ENCODE measurements at places on chromosomes 5 and 9. TPM values are rescaled to one million over a fixed set of nuclear protein-coding genes. Genes with fewer than 3 reads are reported as not detected.

The CRB2 gene
- 0.06 TPM for total RNA-seq

The SH3TC2 gene
- total RNA-seq = not detected

- no peaks in the 10 kb centered on the region for H3K27me3 ChIP-seq
- H3K36me3 ChIP-seq = no peaks in the 10 kb centered on the region
- no peak overlapping the region for H3K4me3 ChIP-seq
- peaks cover 30% of the 10 kb centered on the region for H3K4me1 ChIP-seq
These were observed 3.9 kb upstream of the GNAQ start for GRCh38 chr9:78035383-78035993.

DNA sequence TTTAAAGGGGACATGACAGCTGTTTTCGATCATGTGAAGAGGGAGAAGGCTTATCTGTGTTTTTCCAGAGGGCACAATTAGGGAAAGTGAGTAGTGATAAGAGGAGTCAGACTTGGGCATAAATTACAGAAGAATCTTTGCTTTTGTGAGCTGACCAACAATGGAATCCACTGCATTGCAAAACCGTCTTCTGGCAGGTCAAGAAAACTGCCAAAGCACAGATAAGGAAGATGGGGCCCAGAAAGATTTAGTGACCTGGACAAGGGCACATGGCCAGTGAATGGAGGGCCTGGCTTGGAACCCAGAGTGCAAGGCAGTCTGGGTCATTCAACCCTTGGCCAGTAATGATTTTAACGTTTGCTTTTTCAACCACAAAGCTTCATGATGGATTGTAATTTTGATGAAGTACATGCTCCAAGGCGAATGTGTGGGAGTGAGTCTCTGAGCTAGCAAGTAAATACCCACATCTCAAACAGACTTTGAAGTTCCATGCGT is 153.2 kb upstream of the MAST4 start:
- peaks cover 9% of the 10 kb centered on the region for H3K4me1 ChIP-seq
- H3K4me3 ChIP-seq = no peak overlapping the region

- peaks cover 12% of the 10 kb centered on the region for H3K27me3 ChIP-seq
- H3K4me1 ChIP-seq = no peaks in the 10 kb centered on the region
- H3K27ac ChIP-seq = no peak overlapping the region
- H3K4me3 ChIP-seq = no peak overlapping the region
These were observed 320.3 kb downstream of the ARHGEF28 start for GRCh38 chr5:73946278-73946677.

DNA sequence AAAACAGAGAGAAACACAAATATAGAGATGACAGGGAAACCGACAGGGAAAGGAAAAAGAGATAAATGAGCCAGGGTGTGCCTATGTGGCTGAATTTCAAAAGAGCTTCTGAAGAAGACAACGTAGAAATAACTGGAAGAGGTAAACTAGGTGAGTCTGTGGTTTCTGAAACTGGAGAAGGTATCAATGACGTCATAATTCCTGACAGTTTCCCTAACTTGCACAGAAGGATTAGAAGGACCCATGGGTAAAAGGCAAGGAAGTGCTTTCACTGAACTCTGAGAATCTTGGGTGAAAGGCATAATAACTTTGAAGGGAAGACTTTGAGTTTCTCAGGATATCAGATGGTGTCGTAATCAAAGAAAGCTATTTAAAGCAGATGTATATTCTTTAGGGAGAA is 790.8 kb upstream of the NUDT12 start:
- no peak overlapping the region for H3K27ac ChIP-seq
- H3K4me1 ChIP-seq = no peaks in the 10 kb centered on the region
- no peak for DNase-seq
- no peaks in the 10 kb centered on the region for H3K36me3 ChIP-seq
- no peak overlapping the region for H3K4me3 ChIP-seq

GRCh38 chr5:62653864-62654575 is 75.4 kb downstream of the LRRC70 start:
- H3K27me3 ChIP-seq = no peaks in the 10 kb centered on the region
- no peak overlapping the region for H3K4me3 ChIP-seq
- no peaks in the 10 kb centered on the region for H3K4me1 ChIP-seq
- no peak for DNase-seq

The KIF27 gene
- total RNA-seq = 2.0 TPM

GRCh38 chr9:133874060-133874657 is 118.0 kb downstream of the VAV2 start:
- DNase-seq = no peak
- no peaks in the 10 kb centered on the region for H3K36me3 ChIP-seq
- peaks cover 12% of the 10 kb centered on the region for H3K27me3 ChIP-seq
- no peak overlapping the region for H3K27ac ChIP-seq
- peaks cover 10% of the 10 kb centered on the region for H3K4me1 ChIP-seq

The ADGRV1 gene
- total RNA-seq = 0.14 TPM

DNA sequence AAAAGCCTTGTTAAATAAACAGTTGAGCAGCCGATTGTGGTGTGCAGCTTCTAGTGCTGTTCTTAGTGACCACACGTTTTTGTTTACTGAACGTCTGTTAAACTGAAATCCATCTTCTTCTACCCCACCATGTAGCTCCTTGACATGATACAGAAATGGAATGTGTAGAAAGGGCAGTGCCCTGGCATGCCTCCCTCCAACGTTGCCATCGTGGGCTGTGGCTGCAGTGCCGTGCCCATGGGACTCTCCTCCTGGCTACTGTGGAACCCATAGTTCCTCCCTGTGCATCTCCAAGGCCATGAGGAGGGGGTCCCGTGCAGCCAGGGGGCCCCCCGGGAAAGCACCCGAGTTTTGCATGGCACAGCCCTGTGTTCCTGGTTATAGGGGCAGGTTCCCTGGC is 23.3 kb upstream of the TGFBI start:
- H3K4me1 ChIP-seq = no peaks in the 10 kb centered on the region
- H3K27ac ChIP-seq = no peak overlapping the region
- H3K4me3 ChIP-seq = no peak overlapping the region

The TRIM36 gene
- 0.19 TPM for total RNA-seq

DNA sequence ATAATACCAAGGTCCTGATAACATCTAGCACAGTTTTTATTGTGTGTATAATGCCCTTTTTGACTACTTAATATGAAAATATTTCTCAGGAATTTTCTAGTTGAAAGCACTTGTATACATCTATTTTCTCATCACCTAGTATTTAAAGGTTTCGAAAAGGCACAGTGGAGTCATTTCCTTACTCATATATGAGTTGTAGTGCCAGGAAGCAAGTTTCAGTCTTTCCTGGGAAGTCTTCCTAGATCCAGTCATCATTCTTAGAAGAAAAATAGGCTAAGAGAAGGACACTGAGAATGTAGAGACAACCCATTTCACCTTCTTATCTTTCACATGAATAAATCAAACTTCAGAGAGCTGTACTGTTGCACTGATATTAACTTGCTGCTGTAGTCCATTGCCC is 70.2 kb downstream of the SLC25A46 start:
- H3K4me1 ChIP-seq = no peaks in the 10 kb centered on the region
- DNase-seq = no peak
- H3K4me3 ChIP-seq = no peak overlapping the region

The LCP2 gene
- 199 TPM for total RNA-seq

DNA sequence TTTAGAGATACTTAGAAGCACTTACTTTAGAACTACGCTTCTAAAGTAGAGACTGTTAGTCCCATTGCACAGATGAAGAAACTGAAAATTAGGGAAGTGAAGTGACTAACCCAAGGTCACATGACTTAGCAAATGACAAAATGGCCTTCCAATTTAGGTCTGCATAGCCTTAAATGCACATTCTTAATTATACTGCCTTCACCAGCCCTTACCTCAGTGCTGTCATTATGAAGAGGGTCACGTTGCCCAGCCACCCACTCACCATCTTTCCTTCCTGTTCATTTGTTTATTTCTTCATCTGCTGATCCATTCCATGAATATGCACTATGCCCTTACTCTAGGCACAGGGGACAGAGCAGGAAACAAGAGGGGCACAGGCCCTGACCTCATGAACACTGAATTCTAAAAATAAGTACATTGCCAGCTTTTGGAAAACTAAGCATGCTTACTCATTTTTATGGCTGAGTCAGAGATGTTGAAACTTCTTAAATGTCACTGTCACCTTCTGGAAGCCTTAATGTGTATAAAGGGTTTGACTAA is 8.6 kb downstream of the HAVCR2 start:
- H3K4me3 ChIP-seq = peak overlapping the region; percentile 14
- H3K27ac ChIP-seq = peak overlapping the region; percentile 93
- peaks cover 28% of the 10 kb centered on the region for H3K4me1 ChIP-seq
- DNase-seq = peak; percentile 40

The NOXA1 gene
- 0.66 TPM for total RNA-seq

The DPYSL3 gene
- 0.41 TPM for total RNA-seq

DNA sequence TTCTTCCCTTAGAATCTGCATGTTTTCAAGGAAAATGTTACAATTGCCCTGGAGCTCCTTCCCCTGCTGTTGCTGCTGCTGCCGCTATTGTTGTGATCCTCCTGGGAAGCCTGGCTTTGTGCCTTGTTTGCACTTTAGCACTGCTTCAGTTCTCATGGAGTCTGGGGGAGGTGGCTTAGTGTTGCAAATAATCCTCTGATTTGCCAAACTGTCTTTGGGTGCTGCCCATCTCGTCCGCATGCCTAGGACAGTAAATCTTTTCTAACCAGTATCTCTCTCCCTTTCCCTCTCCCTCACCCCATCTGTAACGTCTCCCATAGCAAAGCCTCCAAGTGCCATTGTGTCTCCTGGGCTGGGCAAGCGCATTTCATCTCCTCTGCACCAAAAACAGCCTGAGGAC is 30.3 kb downstream of the FAM240B start:
- DNase-seq = no peak
- H3K4me1 ChIP-seq = peaks cover 2% of the 10 kb centered on the region
- H3K4me3 ChIP-seq = no peak overlapping the region
- no peak overlapping the region for H3K27ac ChIP-seq
- H3K27me3 ChIP-seq = peaks cover 30% of the 10 kb centered on the region

GRCh38 chr5:120869831-120870230 is 405.7 kb downstream of the PRR16 start:
- no peaks in the 10 kb centered on the region for H3K36me3 ChIP-seq
- H3K4me1 ChIP-seq = no peaks in the 10 kb centered on the region
- no peak overlapping the region for H3K4me3 ChIP-seq
- no peaks in the 10 kb centered on the region for H3K27me3 ChIP-seq

- no peak for DNase-seq
- H3K4me3 ChIP-seq = no peak overlapping the region
- peaks cover 8% of the 10 kb centered on the region for H3K4me1 ChIP-seq
- no peak overlapping the region for H3K27ac ChIP-seq
These were observed 25.9 kb upstream of the POMT1 start for GRCh38 chr9:131476777-131477345.

- H3K36me3 ChIP-seq = no peaks in the 10 kb centered on the region
- H3K4me3 ChIP-seq = no peak overlapping the region
- no peak overlapping the region for H3K27ac ChIP-seq
- DNase-seq = no peak
These were observed 100.6 kb downstream of the KIAA0825 start for GRCh38 chr5:94517490-94518488.

GRCh38 chr5:5616247-5616895 is 193.9 kb downstream of the ICE1 start:
- DNase-seq = no peak
- no peaks in the 10 kb centered on the region for H3K36me3 ChIP-seq
- peaks cover 18% of the 10 kb centered on the region for H3K27me3 ChIP-seq
- no peak overlapping the region for H3K27ac ChIP-seq
- H3K4me3 ChIP-seq = no peak overlapping the region
- no peaks in the 10 kb centered on the region for H3K4me1 ChIP-seq
